Stimulated activated CD8-positive, alpha-beta memory T cell treated with anti-CD3 and anti-CD28 coated beads, Interleukin-2, amount 100 ng/mL, for 1 hour (primary cell): ENCODE measurements at places on chromosomes 1 and 21.

DNA sequence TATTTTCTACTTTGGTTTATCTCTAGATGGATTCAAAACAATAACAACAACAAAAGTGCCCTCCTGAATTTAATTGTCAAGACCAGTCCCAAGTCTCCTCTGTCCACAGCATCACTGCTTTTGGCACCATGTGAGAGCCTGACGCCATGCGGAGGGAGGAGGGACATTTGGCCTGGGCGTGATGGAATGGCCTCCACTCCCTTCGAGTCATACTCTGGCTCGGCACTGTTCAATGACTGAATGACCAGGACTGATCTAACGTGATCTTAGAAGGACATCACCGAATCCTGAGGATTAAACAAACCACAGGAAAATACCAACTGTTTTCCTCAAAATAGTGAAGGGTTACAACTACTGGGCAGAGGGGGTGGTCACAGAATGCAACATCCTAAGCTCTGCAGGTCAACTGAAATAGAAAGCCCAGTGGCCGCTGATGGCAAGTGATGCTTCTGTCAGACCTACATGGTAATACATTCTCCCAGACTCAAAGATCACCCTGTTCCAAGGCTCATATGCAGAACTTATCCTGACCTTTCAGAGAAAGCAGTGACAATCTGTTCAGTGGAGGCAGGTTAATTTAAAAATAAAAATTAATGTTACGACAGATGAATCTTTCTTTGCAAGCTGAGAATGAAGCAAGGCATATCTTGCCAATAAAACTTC, 19.1 kb downstream of the SRSF4 start:
- no peak for DNase-seq

DNA sequence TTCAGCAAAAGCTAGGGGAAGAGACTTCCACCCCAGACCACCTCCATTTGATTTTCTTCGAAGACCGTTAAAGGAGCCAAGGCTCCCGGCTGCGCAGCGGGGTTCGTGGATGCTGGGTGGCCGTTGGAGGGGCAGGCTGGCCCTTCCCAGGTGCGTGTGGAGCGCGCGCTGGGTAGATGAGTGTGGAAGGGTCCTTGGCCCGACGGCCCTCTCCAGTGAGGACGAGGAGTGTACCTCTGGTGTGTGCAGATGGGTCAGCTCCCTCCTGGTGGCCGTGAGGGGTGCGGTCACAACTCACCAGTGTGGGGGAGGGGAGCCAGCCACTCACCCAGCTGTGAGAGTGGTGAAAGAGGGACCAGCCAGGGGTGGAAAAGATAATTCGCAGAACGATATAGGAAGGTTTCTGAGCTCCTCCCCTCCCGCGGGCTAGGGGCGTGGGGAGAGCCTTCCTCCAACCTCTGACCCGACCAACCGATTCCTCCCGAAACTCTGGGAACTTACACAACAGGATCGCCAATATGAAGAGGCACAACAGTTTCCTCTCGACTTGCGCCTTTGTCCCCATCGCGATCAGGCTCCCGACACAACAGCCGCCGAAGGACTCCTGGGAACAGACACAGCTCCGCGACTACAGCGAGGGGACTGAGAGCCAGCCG, at the start of gene F11R:
TSS of gene F11R (minus strand) at position 644 of the 656 bp plus-strand sequence. CDS start at position 565, 79 bp downstream.
- no peak for DNase-seq

DNA sequence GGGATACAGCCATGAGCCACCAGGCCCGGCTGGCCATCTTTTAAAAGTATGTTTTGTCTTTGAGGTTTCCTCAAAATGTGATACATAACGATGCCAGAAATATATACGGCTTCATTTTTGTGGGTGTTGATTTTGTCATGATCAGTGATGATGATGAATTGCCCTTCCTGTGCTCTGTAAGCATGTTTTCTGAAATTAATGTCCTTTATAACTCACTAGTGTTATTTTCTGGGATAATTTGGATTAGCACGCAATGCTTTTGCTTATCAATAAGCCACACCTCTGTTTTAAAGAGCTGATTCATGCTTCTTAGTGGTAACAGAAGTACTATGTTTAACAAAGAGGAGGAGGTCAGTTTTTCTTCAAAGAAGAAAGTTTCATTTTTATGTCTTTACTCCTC, 25.6 kb downstream of the PHACTR4 start:
- no peak for DNase-seq

DNA sequence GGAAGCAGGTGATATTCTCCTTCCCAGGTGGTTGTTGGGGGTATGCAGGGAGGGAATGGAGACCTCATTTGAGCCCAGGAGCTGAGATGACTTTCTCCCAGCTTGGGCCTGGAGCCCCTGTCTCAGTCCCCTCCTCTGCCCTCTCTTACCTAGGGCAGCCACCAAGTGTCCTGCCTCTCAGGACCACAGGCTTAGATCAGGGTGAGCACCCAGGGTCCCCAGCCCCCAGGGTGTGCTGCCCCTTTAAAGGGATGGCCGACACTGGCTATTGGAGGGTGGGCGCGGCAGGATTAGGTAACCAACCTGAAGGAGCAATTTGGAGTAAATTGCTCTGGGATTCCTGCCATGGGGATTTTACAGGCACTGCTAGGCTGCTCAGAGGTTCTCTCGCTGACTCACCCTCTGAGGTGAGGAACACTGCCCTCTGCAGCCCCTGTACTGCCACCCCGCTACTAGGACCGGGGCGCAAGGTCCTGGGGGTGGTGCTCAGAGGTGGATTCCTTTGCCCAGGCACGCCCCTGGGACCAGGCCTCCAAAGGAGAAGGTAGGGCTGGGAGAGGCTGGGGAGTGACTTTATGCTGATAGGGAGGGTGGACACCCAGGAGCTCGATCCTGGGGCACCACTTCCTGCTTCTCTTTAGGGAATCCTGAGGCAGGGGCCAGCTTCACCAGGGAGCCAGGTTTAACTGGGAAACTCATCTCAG, 1.5 kb downstream of the RPS6KA1 start:
- no peak for DNase-seq

DNA sequence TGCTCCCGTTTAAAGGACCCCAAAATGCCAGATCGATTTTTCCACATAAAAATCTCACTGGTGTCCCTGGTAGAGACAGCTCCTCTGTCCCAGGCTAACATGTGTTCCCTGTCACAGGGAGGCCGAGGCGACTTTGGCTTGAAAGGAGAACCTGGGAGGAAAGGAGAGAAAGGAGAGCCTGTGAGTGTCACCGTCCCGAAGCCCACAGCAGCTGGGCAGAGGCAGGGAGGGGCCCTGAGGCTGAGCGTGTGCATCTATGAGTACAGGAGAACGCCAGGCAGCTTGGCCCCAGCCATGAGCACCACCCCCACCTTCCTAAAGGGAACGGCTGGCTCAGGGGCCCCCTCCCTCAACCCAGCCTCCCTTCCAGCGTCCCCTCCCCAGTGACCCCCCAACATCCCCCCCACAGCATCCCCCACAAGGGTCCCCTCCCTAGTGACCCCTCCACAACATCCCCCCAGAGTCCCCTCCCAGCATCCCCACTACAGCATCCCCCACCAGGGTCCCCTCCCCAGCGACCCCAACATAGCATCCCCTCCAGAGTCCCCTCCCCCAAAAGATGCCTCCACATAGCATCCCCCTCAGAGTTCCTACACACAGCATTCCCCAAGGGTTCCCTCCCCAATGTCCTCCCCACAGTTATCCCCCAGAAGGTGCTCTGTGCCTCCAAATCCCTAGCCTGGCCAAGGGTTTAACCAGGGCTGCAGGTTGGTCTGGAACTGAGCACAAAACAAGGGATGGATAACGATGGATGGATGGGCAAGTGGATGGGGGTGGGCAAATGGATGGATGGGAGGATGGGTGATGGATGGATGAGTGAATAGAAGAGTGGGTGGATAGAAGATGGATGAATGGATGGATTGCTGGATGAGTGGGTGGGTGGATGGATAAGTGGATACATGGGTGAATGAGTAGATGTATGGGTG, 25.1 kb downstream of the COL6A2 start:
- DNase-seq, result no peak

DNA sequence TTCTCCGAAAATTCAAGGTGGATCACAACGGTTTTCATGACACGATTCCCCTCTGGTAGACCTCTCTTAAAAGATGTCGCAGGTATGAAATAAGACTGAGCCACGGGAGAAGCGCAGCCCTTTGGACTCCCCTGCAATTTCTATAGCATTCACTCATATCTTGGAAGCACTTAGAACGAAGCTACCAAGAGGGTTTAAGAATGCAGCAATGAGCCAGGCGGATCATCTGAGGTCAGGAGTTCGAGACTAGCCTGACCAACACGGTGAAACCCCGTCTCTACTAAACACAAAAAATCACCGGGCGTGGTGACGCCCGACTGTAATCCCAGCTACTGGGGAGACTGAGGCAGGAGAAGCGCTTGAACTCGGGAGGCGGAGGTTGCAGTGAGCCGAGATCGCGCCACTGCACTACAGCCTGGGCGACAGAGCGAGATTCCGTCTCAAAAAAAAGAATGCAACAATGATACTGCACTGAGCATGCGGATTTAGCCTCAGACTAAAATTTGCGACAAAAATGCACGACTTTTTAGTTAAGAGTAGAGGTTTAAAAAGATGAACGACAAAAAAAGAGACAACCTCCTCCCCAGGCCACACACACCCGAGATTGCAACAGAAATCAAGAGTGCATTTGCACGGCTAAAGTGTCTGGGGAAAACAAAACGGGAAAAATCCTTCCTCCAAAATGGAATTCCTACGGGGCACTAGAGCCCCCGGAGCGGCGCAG, 743 bp downstream of the TOMM20 start:
- DNase-seq, result no peak

GRCh38 chr1:193558491-193559028, 372.1 kb upstream of the B3GALT2 start:
- no peak for DNase-seq

DNA sequence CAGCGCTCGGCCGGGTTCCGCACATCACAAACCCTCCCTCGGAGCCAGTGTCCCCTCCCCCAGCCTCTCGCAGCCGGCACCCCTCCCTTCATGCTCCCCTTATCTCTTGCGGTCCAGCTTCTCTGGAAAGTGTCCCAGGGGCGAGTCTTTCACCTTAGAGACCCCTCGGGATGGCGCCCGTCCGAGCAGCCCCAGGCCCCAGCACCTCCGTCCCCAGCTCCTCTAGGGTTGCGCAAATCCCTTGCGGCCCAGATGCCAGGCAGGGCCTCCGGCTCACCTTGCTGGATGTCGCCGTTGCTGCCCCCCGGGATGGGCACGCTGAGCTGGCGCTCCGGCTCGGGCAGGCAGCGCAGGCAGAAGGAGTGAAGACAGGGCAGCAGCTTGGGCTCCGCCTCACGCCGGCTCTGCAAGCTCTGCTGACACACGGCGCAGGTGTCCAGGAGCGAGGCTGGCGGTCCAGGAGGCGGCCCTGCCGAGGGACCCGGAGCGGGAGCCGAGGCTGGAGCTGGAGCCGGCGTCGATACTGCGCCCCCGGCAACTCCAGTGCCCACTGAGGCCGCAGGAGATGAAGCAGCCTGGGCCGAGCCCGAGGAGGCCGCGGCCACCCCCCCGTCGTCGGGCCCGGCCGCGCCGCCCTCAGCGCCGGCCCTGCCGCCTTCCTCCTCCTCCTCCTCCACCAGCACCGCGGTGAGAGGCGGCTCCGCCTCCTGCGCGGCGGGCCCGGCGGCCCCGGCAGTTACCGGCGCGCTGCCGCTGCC, 550 bp downstream of the TRIM33 start:
- no peak for DNase-seq

DNA sequence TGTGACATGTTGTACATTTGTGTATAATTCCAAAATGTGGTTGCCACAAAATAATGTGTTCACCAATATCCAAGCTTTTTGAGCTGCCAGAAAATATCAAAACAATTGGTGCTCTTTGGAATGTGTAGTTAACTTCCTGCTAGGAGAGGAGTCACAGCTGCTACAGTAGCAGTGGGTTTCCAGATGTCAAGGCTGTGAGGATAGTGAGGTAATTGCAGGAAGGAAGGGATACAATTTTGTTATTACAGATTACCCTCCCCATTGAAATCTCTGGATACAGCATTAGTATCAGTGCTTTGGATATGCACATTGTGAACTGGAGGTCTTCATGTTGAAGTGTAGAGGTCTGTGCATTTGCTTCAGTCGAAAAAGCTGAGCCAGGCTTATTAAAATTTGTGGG, 253.2 kb downstream of the PTPRC start:
- DNase-seq, result no peak

GRCh38 chr1:154014154-154014907, 23.8 kb downstream of the RPS27 start:
- DNase-seq, result no peak

GRCh38 chr1:62687421-62687902, 724 bp downstream of the DOCK7 start:
- DNase-seq, result no peak

GRCh38 chr1:161037661-161038522, 872 bp downstream of the TSTD1 start:
- no peak for DNase-seq

DNA sequence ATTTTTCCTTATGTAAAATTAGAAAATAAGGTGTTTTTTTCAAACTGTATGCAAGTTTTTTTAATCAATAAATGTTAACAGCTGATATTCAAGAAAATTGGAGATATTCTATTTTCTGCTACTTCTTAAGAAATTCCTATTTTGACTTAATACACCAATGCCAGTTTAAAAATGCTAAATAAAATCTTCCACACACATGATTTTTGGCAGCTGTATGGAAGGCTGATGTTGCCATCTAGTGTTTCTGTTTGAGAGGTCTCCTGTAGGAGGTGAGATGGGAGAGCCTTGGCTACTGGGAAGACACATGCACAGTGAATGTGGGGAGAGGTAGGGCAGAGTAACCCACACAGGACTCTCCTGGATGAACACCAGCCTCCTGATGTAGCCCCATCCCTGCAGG, 29.2 kb upstream of the OR2B11 start:
- DNase-seq, result peak; percentile 2

DNA sequence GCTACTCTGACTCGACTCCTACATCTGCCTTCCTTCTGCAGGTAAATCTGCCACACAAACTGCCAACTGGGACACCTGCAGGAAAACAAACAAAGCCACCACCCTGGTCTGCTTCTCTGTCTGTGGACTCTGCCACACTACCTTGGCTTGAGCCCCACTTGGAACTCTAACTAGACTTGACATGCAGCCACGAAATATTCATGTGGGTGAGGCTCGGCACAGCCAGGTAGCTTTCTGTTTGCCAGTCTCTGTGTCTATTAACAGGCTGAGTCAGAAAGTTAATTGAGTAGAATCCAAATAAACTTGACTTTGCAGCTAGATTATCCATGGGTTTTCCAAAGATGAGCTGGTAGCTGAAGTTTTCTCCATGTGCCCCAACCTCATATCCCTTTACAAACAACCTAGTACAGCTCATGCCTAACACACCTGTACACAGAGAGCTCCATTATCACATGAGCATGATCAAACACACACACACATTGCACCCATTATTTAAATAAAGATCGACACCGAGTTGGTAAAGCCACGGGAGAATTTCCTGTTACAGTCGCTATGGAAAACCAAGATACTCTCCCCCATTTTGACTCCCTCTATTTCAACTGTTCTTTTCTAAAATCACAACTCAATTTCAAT, 808 bp downstream of the C1orf116 start:
- DNase-seq, result no peak
